ENCODE measurements at places on chromosomes 5 and 9.

DNA sequence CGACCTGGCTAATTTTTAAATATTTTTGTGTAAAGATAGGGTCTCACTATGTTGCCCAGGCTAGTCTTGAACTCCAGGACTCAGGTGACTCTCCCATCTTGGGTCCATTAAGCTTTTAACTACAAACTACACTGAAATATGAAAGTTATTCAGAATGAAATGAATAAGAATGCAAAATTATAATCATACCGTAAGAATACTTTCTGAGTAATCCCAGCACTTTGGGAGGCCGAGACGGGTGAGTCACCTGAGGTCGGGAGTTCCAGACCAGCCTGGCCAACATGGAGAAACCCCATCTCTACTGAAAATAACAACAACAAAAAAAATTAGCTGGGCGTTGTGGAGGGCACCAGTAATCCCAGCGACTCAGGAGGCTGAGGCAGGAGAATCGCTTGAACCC, 1.1 kb upstream of the ORM1 start:
- DNase-seq, result no peak

GRCh38 chr5:61689153-61689846, 357.2 kb downstream of the ZSWIM6 start:
- no peak for DNase-seq

- no peak for DNase-seq
Observed at GRCh38 chr5:138444774-138445546, 6.1 kb downstream of the REEP2 start.

DNA sequence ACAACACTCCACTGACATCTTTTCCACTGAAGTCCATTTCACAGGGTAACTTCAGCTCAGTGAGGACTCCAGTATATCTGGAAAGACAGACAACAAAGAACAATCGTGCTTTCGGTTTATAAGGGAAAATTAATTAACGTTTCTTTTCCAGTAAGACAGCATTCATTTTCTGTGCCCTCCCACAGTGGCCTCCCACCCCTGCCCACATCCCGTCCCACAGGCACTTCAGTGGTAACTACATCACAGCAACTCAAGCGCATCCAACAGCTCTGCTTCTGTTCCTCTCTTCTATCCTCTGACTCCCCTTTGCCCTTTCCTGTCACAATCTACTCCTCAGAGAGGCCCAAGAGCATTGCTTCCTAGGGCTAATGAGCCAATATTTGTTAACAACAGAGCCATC, 40.3 kb downstream of the GLDC start:
- DNase-seq, result no peak

DNA sequence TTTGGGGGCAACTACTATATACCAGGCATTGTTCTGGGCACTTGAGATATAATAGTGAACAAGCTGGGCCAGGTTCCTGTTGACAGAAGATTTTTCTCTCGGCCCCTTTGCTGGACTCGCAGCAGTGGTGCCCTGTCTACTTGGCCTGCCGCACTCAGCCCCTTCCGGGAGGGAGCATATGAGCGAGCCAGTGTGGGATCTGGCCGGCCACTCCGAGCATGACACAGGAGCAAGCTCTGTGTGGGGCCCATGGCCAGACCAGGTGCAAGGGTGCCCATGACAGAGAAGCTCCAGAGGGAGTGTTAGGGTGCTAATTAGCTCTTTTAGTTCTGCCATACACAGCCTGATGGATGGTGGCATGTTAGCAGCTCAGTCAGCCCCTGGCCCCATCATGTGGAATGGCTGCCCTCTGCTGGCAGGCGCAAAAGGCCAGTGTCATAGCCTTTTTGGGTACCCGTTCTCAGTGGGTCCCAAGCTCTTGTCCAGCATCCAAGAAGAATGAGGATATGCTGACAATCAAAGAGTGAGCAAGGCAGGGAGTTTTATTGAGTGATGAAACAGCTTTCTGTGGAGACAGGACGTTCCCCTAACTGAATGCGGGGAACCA, 9.3 kb upstream of the KIF4B start:
- peak; percentile 31 for DNase-seq

DNA sequence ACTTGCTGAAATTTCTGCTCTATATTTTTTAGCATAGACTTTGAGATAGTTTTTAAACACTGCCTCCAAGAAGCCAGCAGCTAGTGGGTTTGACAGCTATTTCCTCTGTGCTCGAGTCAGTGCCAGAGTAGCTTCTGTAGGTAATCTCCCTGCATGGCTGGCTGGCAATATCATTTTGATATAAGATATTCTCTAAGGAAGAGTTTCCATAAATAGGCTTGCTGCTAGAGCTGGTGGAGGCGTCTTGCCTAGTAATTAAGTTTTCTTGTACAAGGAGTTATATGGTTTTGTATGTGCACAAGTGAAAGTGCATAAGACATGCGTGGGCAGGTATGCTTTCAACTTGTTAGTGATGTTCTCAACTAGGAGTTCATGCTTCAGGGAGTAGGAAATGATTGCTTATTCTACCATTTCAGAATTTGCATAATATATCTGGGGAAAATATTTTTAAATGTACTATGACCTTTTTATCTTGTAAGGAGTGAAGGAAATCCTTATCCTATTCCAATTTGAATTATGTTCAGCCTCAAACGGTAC, 74.1 kb upstream of the CCL21 start:
- DNase-seq, result no peak

DNA sequence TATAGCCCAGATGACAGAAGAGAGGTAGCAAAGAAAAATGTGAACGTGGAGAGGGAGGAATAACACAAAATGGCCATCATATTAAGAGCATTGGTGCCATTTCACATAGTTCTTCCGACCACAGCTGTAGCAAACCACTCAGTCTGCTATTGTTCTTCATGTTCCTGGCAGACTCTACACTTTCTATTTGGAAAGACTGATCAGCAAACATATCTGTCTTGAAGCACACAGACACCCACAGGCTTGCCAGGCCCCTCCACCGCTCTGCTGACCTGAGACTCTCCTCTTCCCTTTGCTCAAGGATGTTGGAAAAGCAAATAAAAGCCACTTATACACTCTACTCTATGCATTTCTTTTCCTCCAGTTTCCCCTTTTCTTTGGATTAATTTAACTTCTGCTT, 298.0 kb downstream of the FBXL7 start:
- DNase-seq, result no peak

DNA sequence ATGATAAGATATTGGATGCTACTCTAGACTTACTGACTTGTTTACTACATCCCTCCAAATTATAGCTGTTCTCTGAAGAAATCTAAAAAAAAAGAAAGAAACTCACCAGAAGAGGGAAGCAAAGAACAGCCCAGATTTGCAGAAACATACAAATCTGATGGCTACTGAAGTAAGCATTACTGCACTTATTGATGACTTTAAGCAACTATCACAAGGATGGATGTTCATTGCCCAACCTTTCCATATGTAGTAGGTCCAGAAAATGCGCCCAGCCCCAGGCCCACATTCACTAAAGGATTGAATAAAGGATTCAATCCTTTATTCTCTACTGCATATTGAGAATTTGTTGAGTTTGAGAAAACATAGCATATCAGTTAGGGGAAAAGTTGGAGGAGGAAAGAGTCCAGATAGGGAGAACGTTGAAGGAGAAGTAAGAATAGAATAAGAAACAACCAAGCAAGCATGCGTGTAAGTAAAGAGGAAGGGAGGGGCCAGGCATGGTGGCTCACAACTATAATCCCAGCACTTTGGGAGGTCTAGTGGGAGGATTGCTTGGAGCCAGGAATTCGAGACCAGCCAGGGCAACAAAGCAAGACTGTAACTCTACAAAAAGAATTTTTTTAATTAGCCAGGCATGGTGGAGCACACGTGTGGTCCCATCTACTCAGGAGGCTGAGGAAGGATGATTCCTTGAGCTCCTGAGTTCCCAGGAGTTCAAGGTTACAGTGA, 33.8 kb upstream of the DTWD2 start:
- no peak for DNase-seq

GRCh38 chr5:137833463-137833862, 34.2 kb upstream of the MYOT start:
- no peak for DNase-seq

- no peak for DNase-seq
Observed at GRCh38 chr9:129446828-129447550, 173.9 kb downstream of the C9orf50 start.

- DNase-seq, result no peak
Observed at GRCh38 chr5:8383616-8384015, 514.7 kb downstream of the MTRR start.

DNA sequence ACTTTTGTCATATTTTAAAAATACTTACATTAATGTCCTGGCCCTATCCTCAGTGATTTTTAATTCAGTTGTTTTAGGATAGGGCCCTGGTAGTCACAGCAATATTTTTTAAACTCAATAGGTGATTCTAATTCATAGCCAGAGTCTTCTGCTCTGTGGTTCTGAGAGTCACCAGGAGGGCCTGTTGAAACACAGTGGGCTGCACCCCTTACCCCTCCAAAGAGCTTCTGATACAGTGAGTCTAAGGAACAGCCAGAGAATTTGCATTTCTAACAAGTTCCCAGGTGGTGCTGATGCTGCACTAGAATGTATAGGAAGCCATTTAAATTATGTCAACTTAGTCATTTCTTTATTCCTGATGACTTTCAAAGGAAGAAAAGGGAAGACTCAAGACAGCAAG, 458.3 kb upstream of the ARRDC3 start:
- DNase-seq, result no peak

GRCh38 chr9:3676766-3677165, 151.0 kb upstream of the RFX3 start:
- DNase-seq, result no peak

DNA sequence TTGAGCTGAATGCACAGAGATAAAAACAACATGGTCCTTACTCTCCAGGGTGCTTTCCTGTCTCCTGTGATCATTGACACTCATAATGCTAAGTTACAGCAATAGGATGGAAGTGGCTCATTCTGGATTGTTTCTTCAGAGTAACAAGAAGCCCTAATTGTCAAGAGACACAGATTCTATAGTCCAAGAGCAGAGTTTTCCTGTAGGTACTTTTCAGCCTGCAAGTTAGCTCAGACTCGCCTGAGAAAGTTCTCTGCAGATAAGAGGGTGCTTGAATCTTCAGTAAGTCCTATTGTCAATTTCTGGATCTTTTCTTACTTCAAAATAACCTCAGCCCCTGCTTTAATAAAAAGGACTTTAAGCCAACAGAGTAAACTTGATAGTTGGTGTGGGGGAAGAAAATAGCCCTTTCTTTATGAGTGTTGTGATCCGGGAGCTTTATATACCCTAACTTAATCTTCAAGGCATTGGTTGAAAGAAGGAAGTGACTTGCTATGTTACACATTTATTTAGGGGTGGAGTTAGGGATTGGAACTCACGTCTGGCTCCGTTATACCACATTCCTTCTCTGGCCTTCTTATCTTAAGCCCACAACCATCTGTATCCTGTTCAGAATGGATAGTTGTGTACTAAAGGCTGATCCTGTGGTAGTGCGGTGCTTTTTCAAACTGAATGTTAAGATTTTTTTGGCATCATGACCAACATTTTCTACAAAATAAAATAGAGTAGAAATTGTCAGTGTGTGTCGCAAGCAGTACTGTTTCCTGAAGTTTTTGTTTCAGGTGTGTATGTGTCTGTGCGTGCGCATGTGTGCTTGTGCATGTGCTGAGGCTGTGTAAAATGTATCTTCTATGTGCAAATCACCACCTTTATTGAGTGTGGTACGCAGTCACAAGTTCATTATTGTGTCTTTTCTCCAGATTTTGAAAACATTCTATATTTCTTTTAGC, 173.9 kb downstream of the WDR70 start:
- no peak for DNase-seq

DNA sequence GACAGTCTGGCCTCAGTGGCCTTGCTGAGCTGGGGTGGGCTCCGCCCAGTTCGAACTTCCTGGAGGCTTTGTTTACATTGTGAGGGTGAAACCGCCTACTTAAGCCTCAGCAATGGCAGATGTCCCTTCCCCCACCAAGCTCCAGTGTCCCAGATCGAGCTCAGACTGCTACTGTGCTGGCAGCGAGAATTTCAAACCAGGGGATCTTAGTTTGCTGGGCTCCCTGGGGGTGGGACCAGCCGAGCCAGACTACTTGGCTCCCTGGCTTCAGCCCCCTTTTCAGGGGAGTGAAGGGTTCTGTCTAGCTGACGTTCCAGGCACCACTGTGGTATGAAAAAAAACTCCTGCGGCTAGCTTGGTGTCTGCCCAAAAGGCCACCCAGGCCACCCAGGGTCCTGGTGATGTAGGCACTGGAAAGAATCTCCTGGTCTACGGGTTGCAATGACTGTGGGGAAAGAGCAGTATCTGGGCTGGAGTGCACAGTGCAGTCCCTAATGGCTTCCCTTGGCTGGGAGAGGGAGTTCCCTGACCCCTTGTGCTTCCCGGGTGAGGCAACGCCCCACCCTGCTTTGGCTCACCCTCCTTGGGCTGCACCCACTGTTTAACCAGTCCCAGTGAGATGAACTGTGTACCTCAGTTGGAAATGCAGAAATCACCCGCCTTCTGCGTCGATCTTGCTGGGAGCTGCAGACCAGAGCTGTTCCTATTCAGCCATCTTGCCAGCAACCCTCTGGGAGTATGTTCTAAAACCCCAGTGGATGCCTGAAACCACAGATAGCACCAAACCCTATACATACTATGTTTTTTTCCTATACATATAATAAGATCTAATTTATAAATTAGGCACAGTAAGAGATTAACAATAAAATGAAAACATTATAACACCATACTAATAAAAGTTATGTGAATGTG, 95.5 kb downstream of the TMEM161B start:
- no peak for DNase-seq

DNA sequence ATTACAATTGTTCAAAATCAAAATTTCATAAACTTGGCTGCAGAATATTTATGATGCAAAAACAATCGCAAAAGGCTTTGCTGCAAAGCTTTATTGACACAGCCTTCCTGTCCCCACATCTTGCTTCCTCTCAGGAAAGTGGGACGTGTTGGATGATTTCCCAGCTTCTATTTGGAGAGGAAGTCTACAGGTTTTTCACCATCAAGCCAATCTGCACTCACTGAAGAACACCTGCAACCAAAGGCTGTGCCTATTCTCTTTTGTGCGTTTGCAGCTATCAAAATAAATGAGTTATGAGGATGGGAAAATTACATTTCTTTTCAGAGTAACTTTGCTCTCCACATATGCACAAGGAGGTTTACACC, 214.4 kb downstream of the PLK2 start:
- DNase-seq, result no peak

- no peak for DNase-seq
Observed at GRCh38 chr9:36189976-36190375, 745 bp upstream of the CLTA start.

GRCh38 chr5:140509898-140510297, 37.6 kb upstream of the EIF4EBP3 start:
- no peak for DNase-seq

- DNase-seq, result no peak
Observed at GRCh38 chr5:150561192-150561512, 53.2 kb downstream of the NDST1 start.

DNA sequence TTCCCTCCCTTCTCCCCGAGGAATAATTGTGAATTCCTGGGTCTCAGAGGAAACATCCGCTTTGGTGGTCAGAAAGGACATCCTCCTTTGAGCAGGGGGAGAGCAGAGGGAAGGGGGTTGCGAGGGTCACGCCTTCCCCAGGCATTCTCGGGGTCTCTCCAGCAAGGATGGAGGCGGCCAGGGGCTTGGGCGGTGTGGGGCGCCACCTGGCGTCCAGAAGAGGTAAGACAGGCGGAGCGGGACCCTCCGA, 129.1 kb downstream of the KCNIP1 start:
- DNase-seq, result peak; percentile 64

All from right cardiac atrium (tissue), 5 donors.